ENCODE measurements at places on chromosomes 4 and X. TPM values are rescaled to one million over a fixed set of nuclear protein-coding genes. Genes with fewer than 3 reads are reported as not detected.

DNA sequence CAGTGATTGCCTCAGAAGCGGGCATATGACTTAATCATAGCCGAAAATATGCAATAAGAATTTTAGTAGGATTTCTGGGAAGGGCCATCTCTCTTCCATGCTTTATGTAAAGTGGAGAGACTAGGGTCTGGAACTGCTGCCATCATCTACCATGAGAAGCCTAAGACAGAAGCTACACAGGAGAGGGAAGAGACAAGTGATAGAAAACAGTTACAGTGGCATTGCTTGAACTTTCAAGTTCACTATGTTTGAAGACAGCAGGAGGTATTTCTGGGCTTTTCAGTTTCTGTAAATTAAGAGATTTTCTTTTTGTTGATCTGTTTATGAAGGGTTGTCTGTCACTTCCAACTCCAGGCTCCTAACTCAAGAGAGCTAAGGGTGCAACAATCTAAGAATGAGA, 62.5 kb downstream of the ZNF330 start:
- H3K27ac ChIP-seq, result no peak overlapping the region
- no peak for DNase-seq
- no peaks in the 10 kb centered on the region for H3K27me3 ChIP-seq
- H3K4me3 ChIP-seq, result no peak overlapping the region
- no peaks in the 10 kb centered on the region for H3K4me1 ChIP-seq
- H3K36me3 ChIP-seq, result peaks cover 3% of the 10 kb centered on the region

- no peak overlapping the region for H3K4me3 ChIP-seq
- H3K4me1 ChIP-seq, result no peaks in the 10 kb centered on the region
- H3K27me3 ChIP-seq, result no peaks in the 10 kb centered on the region
- no peaks in the 10 kb centered on the region for H3K36me3 ChIP-seq
- H3K27ac ChIP-seq, result no peak overlapping the region
These were observed 848.6 kb upstream of the PABPC4L start for GRCh38 chr4:135050086-135050717.

GRCh38 chrX:27085346-27085745, 377.8 kb downstream of the PPP4R3C start:
- H3K4me3 ChIP-seq, result no peak overlapping the region
- H3K4me1 ChIP-seq, result no peaks in the 10 kb centered on the region

GRCh38 chr4:37924946-37925345, 34.1 kb downstream of the TBC1D1 start:
- no peak overlapping the region for H3K4me3 ChIP-seq
- H3K27me3 ChIP-seq, result no peaks in the 10 kb centered on the region
- H3K36me3 ChIP-seq, result peaks cover 12% of the 10 kb centered on the region

DNA sequence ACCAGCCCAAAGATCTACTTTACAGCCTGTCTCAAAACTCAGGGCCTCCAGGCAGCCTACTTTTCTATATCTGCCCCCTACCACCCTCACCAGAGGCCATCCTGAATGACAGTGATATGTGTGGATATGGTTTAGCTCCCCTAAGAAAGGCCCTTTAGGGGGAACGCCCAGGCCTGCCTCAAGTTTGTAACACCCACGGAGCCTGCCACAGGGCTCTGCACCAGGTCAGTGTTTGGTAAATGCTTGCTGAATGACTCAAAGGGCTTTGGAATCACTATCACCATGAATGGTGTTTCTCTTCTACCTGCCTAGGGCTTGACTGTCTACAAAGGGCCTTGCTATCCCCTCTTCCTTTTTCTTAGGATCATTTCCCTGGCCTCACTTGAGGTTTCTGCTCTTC, 11.3 kb upstream of the LONRF3 start:
- DNase-seq, result no peak
- H3K4me3 ChIP-seq, result no peak overlapping the region
- H3K36me3 ChIP-seq, result no peaks in the 10 kb centered on the region
- H3K4me1 ChIP-seq, result no peaks in the 10 kb centered on the region

- H3K27ac ChIP-seq, result no peak overlapping the region
- no peaks in the 10 kb centered on the region for H3K4me1 ChIP-seq
- DNase-seq, result no peak
- no peaks in the 10 kb centered on the region for H3K36me3 ChIP-seq
These were observed 63.7 kb downstream of the C4orf51 start for GRCh38 chr4:145743641-145744040.

DNA sequence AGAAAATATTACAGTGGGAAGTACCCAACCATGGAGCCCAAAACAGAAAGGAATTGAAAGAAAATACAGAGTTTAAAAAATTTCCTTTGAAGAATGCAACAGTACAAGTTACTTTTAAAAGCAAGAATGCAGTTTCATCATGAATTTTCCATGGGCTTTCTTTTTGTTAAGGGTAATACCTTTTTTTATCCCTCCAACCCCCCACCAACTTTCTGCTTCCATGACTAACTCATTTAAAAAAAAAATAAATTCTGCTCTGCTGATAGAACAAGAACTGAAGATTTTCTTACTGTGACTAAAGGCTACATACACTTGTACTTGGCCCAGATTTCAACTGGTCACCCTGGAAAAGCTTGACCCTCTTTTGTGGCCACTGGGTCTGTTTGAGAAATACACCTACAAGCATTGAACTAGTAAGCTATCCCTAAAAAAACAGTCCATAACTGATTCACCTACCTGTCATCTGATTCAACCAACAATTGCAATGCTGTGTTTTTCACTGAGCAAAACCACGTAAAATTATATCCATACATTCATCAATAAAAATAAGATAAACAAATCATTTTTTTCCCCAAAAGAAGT, 214.2 kb downstream of the NSUN7 start:
- H3K4me3 ChIP-seq, result no peak overlapping the region
- H3K27ac ChIP-seq, result no peak overlapping the region
- H3K36me3 ChIP-seq, result no peaks in the 10 kb centered on the region
- H3K27me3 ChIP-seq, result peaks cover 2% of the 10 kb centered on the region
- no peak for DNase-seq
- no peaks in the 10 kb centered on the region for H3K4me1 ChIP-seq

GRCh38 chr4:77776182-77777134, 42.7 kb downstream of the CNOT6L start:
- peaks cover 16% of the 10 kb centered on the region for H3K36me3 ChIP-seq
- H3K4me1 ChIP-seq, result peaks cover 56% of the 10 kb centered on the region
- H3K27ac ChIP-seq, result peak overlapping the region; percentile 41
- DNase-seq, result no peak
- H3K4me3 ChIP-seq, result peak overlapping the region; percentile 22

DNA sequence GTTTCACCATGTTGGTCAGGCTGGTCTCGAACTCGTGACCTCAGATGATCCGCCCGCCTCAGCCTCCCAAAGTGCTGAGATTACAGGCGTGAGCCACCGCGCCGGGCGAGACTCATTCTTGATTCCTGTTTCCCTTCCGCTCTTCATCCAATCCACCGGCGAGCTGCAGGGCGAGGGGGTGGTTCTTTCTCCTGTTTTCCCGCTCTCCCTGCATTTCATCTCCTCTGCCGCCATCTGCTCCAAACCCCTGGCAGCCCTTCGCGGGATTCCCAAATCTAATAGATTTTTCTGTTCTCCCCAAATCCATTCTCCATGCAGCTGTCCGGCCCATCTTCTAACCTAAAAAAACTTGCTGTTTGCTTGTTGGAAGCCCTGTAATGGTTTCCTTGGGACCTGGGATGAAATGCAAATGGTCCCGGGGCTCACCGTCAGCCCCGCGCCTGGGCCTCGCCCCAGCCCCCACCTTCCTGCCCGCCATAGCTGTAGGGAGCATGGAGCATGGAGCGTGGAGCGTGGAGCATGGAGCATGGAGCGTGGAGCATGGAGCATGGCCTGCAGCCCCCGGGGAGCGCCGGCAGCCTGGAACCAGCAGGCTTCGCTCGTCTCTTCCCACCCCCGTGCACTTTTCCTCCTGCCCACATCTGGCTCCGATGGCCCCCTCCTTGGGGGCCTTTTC, 1.1 kb downstream of the ZFP42 start:
- H3K4me1 ChIP-seq, result no peaks in the 10 kb centered on the region
- no peak overlapping the region for H3K27ac ChIP-seq
- H3K27me3 ChIP-seq, result no peaks in the 10 kb centered on the region
- no peak for DNase-seq
- H3K36me3 ChIP-seq, result peaks cover 3% of the 10 kb centered on the region
- H3K4me3 ChIP-seq, result no peak overlapping the region

GRCh38 chrX:78111140-78111931, 7.3 kb downstream of the PGK1 start:
- DNase-seq, result no peak
- H3K4me1 ChIP-seq, result peaks cover 34% of the 10 kb centered on the region
- H3K27ac ChIP-seq, result no peak overlapping the region
- no peak overlapping the region for H3K4me3 ChIP-seq

DNA sequence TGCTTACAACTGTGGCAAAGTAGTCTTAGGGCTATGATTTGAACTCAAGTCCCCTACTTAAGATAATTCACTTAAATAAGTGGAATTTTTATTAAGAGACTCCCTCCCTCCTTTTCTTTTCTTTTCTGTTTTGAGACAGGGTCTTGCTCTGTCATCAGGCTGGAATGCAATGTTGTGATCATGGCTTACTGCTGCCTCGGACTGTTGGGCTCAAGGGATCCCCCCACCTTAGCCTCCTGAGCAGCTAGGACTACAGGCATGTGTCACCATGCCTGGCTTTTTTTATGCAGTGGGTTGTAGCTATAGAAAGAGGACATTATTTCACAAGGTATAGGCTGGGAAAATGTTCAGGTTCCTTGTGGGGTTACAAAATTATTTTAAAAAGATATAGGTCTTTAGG, 19.2 kb downstream of the DIAPH2 start:
- H3K36me3 ChIP-seq, result no peaks in the 10 kb centered on the region
- peaks cover 5% of the 10 kb centered on the region for H3K27me3 ChIP-seq
- H3K4me1 ChIP-seq, result peaks cover 4% of the 10 kb centered on the region
- H3K4me3 ChIP-seq, result no peak overlapping the region
- no peak overlapping the region for H3K27ac ChIP-seq
- DNase-seq, result no peak

- no peak overlapping the region for H3K27ac ChIP-seq
- no peaks in the 10 kb centered on the region for H3K4me1 ChIP-seq
- no peak for DNase-seq
- no peaks in the 10 kb centered on the region for H3K36me3 ChIP-seq
These were observed 137.6 kb downstream of the TECRL start for GRCh38 chr4:64271601-64272081.

- peak overlapping the region; percentile 27 for H3K27ac ChIP-seq
- no peaks in the 10 kb centered on the region for H3K27me3 ChIP-seq
- H3K36me3 ChIP-seq, result peaks cover 47% of the 10 kb centered on the region
- no peak overlapping the region for H3K4me3 ChIP-seq
- no peak for DNase-seq
These were observed 85.9 kb downstream of the PRKX start for GRCh38 chrX:3627594-3627993.

DNA sequence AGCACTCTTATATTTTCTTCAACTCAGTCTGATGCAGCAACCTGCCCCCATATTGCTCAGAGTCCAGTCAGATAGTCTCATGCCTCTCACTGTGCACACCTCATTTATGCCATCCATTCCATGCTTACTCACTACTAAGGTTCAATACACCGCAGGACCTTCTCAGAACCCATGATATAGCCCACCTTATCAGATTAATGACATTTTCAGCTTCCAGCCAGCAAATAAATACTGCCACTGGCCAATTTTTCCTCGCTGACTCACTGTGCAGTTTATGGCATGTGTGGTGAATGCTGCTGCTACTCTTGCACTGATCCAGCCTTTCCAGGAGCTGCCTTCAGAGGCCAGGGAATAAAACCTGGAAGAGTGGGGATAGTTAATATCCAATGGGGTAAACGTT, 380.6 kb upstream of the SPOCK3 start:
- peaks cover 3% of the 10 kb centered on the region for H3K27me3 ChIP-seq
- no peaks in the 10 kb centered on the region for H3K36me3 ChIP-seq
- DNase-seq, result no peak
- no peaks in the 10 kb centered on the region for H3K4me1 ChIP-seq
- H3K4me3 ChIP-seq, result no peak overlapping the region
- H3K27ac ChIP-seq, result no peak overlapping the region

GRCh38 chrX:31071262-31071661, 579 bp downstream of the FTHL17 start:
- no peak overlapping the region for H3K27ac ChIP-seq
- peaks cover 6% of the 10 kb centered on the region for H3K27me3 ChIP-seq
- no peaks in the 10 kb centered on the region for H3K4me1 ChIP-seq
- DNase-seq, result no peak
- H3K4me3 ChIP-seq, result no peak overlapping the region
- no peaks in the 10 kb centered on the region for H3K36me3 ChIP-seq

- no peak overlapping the region for H3K4me3 ChIP-seq
- no peaks in the 10 kb centered on the region for H3K36me3 ChIP-seq
- H3K27me3 ChIP-seq, result no peaks in the 10 kb centered on the region
- DNase-seq, result no peak
These were observed 29.1 kb downstream of the TBL1X start for GRCh38 chrX:9493936-9494335.

GRCh38 chr4:109462297-109462696, 28.7 kb downstream of the SEC24B start:
- H3K27me3 ChIP-seq, result no peaks in the 10 kb centered on the region
- no peak overlapping the region for H3K4me3 ChIP-seq
- peaks cover 16% of the 10 kb centered on the region for H3K36me3 ChIP-seq
- peaks cover 26% of the 10 kb centered on the region for H3K4me1 ChIP-seq
- no peak for DNase-seq
- no peak overlapping the region for H3K27ac ChIP-seq

Gene DNAAF6
- not detected for polyA plus RNA-seq

Gene UBQLN2
- polyA plus RNA-seq, result 26.1 TPM

Gene UGT2B11
- not detected for polyA plus RNA-seq

Gene HTRA3
- not detected for polyA plus RNA-seq

Gene BMPR1B
- not detected for polyA plus RNA-seq

Gene SSX4B
- polyA plus RNA-seq, result not detected

Gene PSAPL1
- polyA plus RNA-seq, result not detected

Gene PARM1
- not detected for polyA plus RNA-seq

Gene PLAC8
- polyA plus RNA-seq, result 1,450 TPM

Data from immature natural killer cell (primary cell).